ENCODE measurements at places on chromosomes 6 and 20. TPM values are rescaled to one million over a fixed set of nuclear protein-coding genes. Genes with fewer than 3 reads are reported as not detected.

The BCAS1 gene
- 2.6 TPM for polyA plus RNA-seq

The NEDD9 gene
- 67.3 TPM for polyA plus RNA-seq

The CNPY3 gene
- polyA plus RNA-seq = 68.5 TPM

The SH3BGRL2 gene
- polyA plus RNA-seq = 28.7 TPM

The PGK2 gene
- polyA plus RNA-seq = not detected

The FNDC11 gene
- polyA plus RNA-seq = 0.83 TPM

The FAM217A gene
- 4.7 TPM for polyA plus RNA-seq

The SNAP91 gene
- polyA plus RNA-seq = 0.24 TPM

The MRS2 gene
- 49.4 TPM for polyA plus RNA-seq

The FAM83B gene
- 11.2 TPM for polyA plus RNA-seq

The KIF6 gene
- polyA plus RNA-seq = 4.1 TPM

The ACTL10 gene
- polyA plus RNA-seq = 0.45 TPM

The NFYA gene
- polyA plus RNA-seq = 48.1 TPM

Measured in renal pelvis (tissue), 12 donors.